LoVo (cell line): ENCODE measurements at places on chromosomes 4 and X.

GRCh38 chr4:8289151-8289750, 19.7 kb downstream of the HTRA3 start:
- DNase-seq, result no peak

- DNase-seq, result peak; percentile 84
Observed at GRCh38 chr4:38160487-38161207, 200.4 kb downstream of the PTTG2 start.

DNA sequence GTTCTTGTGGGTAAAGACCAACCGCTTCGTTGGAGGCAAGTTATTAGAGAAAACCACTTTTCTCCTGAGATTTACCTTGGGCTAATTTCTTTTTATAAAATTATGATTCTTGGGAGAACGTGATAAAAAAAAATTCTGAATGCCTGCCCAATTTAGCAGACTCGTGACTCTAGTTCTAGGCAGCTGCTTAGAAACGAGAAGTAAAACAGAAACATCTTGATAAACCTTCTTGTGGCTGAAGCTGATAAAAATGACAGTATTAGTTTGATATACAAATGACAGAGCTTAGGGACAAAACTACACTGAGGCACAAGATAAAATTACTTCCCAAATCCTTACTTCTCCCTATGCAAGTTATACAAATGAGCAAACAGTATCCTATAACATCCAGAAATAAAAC, 458.9 kb upstream of the TEX13C start:
- no peak for DNase-seq

- no peak for DNase-seq
Observed at GRCh38 chr4:145566086-145566708, 53.0 kb upstream of the MMAA start.

DNA sequence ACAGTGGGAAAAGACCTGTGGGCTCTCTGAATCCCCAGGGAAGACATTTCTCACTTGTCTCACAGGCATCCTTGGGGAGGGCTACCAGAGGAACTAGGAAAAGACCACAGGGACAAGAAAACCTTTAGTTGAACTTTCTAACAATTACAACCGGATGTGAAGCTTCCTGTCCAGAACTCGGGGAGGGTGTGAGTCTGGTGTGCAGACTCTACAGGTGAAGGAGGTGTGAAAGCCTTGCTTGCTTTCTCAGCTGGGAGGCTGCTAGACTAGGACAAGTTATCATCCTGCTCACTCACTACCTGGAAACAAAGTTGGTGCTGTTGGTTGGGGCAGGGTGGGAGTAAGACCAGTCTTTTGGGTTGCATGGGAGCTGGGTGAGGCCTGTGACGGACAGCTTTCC, 158.5 kb upstream of the PBDC1 start:
- no peak for DNase-seq

GRCh38 chrX:99353412-99353811, 1056.7 kb downstream of the PCDH19 start:
- no peak for DNase-seq
